ENCODE measurements at places on chromosomes 12 and 14.

DNA sequence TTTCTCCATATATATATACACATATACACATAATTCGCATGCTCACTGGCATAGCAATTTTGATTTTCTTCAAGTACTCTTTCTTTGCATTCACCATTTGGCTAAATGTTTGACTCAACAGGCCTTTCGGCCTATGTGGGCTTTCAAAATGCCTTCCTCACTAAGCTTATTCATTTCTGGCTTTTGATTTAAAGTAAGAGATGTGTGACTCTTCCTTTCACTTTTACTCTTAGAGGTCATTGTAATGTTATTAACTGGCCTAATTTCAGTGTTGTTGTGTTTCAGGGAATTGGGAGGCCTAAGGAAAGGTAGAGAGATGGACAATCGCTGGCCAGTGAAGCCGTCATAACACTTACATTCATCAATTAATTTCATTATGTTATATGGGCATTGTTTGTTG, 14.5 kb upstream of the KLRD1 start:
- DNase-seq, result no peak

GRCh38 chr14:105979446-105979845, 453.1 kb downstream of the TMEM121 start:
- no peak for DNase-seq

GRCh38 chr12:115249671-115250278, 565.8 kb upstream of the TBX3 start:
- DNase-seq, result no peak

DNA sequence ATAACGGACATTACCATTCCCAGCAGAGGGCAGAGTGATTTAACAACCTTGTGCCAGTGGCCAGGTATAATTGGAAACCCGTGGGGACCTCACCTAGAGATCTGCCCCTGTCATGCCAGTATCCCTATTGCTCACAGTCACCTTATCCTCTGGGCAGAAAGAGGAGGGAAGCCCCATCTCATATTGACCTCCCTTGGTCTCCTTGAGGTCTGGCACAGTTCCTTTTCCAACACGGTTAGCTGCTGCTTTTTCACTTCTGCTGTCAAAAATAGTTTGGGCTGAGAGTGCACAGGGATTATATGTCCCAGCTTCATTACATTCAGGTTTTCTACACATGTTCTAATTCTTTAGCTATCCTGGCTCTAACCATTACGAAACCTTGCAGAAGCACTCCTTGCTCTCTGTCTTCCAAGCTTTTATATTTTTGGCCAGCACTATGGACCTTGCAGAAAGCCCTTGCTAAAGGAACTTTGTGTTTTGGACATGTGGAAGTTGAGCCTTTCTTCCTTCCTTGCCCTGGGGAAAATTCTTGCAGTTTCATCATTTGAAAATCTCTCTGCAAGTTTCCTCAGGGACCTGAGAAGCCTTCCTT, 111.7 kb upstream of the MIS18BP1 start:
- DNase-seq, result no peak

- DNase-seq, result peak; percentile 78
Measured at GRCh38 chr14:85415015-85415712, 114.8 kb upstream of the FLRT2 start.

DNA sequence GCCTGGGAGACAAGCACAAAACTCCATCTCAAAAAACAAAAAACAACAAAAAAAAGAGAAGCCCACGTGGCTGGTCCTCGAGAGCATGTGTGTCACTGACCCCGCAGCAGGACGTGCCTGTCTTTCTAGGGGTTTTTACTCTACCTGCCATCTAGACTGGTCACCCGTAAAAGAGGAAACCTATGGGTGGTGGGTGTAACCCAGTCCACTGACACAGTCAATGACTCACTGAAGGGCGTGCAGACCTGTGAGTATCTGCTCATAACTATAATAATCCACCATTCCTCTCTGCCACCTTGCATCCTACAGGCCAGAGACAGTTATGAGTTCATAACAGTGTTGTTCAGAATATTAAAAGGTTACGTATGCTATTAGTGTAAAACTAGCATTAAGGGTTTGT, 4.6 kb downstream of the GOLGA3 start:
- DNase-seq, result no peak

DNA sequence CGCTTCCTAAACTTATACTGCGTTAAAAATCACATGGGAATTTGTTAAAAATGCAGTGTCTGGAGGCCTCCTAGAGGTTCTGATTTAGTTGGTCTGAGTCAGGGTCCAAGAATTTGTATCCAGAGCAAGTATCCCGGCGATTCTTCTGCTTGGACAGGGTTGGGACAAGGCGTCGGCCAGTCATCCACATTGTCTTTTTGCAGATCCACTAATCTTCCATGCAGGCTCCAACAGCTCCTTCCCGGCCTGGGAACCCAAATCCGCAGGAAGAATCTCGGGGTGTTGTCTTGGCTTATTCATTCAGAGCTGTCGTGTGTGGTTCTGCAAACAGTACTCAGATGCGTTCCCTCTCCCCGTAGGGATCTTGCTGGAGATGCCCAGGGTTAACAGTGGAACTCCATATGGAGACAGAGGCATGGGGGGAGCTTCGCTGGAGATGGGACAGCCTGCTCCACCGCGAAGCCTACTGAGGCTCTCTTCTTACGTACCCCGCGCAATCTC, 25.3 kb downstream of the GPRC5D start:
- no peak for DNase-seq

Measured in adipocyte (in vitro differentiated cells).